Sigmoid colon (tissue), 7 donors: ENCODE measurements at places on chromosomes 1 and 21.

DNA sequence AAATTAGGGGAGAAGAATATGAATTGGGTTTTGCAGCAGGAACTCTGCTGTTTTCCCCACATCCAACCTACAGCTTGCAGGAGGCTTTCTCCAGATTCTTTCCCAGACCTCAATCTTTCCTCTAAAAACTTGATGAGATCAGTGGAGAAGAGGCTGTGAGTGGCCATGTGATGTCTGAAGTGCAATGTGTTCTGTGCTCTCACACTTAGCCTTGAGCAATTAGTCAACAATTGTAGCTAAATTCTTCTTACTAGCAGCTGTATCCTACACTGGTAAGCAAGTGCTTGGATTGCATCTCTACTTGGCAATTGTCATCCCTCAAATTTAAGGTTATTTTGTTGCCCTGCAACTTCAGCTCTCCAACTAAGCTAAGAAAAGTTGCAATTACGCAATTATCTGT, 807.3 kb upstream of the RGS18 start:
- H3K4me3 ChIP-seq, result no peak overlapping the region
- H3K27ac ChIP-seq, result no peak overlapping the region
- H3K36me3 ChIP-seq, result no peaks in the 10 kb centered on the region
- no peaks in the 10 kb centered on the region for H3K27me3 ChIP-seq

GRCh38 chr1:243543501-243543900, 287.7 kb downstream of the SDCCAG8 start:
- no peaks in the 10 kb centered on the region for H3K27me3 ChIP-seq
- H3K27ac ChIP-seq, result no peak overlapping the region
- peaks cover 14% of the 10 kb centered on the region for H3K36me3 ChIP-seq
- no peak overlapping the region for H3K4me3 ChIP-seq

- H3K4me1 ChIP-seq, result no peaks in the 10 kb centered on the region
- no peaks in the 10 kb centered on the region for H3K27me3 ChIP-seq
- H3K27ac ChIP-seq, result no peak overlapping the region
- DNase-seq, result no peak
Measured at GRCh38 chr1:224753491-224753890, 137.4 kb downstream of the CNIH3 start.

DNA sequence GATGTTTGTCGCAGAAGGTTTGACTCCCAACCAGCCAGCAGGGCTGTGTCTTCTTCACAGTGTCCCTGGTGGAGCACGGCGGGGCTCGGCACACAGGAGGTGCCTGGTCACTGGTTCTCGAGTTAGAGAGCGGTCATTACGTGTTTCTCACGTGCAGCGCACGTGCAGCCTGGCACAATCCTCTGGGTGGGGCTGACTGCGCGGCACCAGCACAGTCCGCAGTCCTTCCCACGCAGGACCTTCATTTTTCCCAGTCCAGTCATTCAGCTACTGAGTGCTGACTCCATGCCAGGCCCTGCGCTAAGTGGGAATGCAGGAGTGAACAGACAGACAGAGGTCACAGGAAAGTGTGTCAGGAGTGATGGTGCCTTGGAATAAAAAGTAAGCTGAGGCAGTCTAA, 46.2 kb upstream of the GPR153 start:
- no peak for DNase-seq
- H3K27me3 ChIP-seq, result no peaks in the 10 kb centered on the region
- no peaks in the 10 kb centered on the region for H3K36me3 ChIP-seq
- H3K4me1 ChIP-seq, result no peaks in the 10 kb centered on the region

DNA sequence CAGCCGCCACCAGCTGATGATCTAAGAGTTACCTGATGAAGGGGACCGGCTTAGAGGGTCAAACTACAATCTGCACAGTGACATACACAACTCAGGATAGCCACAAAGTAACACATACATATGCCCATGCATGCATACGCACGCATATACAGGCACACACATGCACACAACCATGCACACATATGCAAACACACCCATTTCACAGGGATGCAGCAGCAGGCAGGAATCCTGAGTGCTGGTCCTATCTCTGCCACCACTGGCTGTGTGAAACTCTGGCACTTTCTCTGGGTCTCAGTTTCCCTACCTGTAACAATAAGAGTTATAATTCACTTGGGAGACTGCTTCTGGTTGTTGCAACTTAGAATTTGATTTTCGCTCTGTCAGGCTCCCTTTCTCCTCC, 520.2 kb downstream of the PTPRU start:
- no peaks in the 10 kb centered on the region for H3K36me3 ChIP-seq
- H3K27ac ChIP-seq, result no peak overlapping the region
- no peak for DNase-seq
- H3K27me3 ChIP-seq, result no peaks in the 10 kb centered on the region
- H3K4me1 ChIP-seq, result no peaks in the 10 kb centered on the region
- no peak overlapping the region for H3K4me3 ChIP-seq

GRCh38 chr21:15408089-15408488, 321.7 kb upstream of the USP25 start:
- DNase-seq, result no peak
- H3K4me3 ChIP-seq, result no peak overlapping the region
- H3K27me3 ChIP-seq, result no peaks in the 10 kb centered on the region
- H3K36me3 ChIP-seq, result no peaks in the 10 kb centered on the region
- H3K27ac ChIP-seq, result no peak overlapping the region

DNA sequence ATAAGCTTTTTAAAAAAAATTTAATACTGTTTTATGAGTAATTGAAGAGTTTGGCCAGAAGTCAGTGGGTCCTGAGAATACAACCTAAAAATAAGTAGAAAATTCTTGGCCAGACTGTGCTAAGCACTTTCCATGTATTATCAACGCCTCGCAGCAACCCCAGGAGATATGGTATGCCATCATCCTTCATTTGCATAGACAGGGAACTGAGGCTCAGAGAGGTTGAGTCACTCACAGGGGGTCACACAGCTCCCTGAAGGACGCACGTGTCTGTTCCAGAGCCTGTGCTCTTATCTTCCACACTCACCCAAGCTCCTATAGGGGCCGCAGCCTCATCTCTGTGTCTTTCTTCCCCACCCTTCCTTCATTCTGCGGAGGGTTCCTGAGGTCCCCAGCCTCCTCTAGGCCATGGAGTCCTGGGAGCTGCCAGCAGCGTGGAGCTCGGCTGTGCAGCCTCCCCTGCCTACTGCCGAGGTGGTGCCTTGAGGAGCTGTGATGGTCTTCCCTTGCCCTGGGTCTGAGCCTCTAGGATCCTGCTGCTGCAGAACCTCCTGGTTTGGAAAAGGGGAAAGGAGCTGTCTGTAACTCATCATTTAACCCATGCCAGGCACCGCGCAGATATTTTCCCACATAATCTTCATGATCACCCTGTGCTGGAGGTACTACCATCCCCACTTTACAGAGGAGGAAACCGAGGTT, 30.3 kb upstream of the ECE1 start:
- H3K36me3 ChIP-seq, result no peaks in the 10 kb centered on the region
- H3K27ac ChIP-seq, result peak overlapping the region; percentile 96
- H3K4me3 ChIP-seq, result no peak overlapping the region
- peak; percentile 65 for DNase-seq

DNA sequence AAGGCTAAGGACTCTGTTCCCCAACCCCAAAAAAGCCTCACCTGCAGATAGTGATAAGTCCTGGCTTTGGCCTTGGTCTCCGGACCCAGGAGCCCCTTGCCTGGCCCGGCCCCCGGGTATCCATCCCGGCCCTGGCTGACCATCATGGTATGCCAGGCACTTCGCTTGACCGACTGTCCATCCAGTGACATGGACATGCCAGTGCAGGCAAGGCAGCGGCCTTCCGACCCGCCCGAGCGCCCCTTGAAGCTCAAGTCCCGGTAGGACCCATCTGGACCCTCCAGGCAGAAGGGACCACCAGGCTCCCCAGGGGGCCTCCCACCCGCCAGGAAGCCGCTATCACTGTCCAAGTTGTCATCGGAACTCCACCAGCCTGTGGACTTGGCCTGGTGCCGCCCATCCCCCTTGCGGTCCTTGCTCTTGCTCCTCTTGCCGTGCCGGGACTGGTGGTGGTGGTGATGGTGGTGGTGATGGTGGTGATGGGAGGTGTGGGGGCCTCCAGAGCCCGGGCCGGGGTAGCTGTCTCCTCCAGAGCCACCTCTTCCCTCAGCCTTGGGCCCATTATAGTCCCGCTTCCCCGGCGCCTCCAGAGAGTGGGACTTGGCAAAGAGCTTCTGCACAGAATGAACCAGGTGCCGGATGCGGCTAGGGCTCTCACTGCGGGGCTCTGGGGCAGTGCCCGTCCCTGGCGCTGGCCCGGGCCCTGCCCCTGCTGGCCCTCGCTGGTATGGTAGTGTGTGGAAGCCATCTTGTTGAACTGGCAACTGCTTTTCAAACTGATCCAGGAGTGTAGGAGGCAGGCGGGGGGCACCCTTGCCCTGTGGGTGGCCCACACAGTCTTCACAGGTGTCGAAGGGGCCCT, 25.0 kb downstream of the DLGAP3 start:
- no peaks in the 10 kb centered on the region for H3K36me3 ChIP-seq
- no peak overlapping the region for H3K27ac ChIP-seq
- H3K27me3 ChIP-seq, result no peaks in the 10 kb centered on the region
- H3K4me1 ChIP-seq, result no peaks in the 10 kb centered on the region
- DNase-seq, result no peak

GRCh38 chr1:48831120-48831978, 54.7 kb upstream of the BEND5 start:
- no peaks in the 10 kb centered on the region for H3K4me1 ChIP-seq
- no peak overlapping the region for H3K27ac ChIP-seq
- H3K36me3 ChIP-seq, result no peaks in the 10 kb centered on the region
- DNase-seq, result no peak
- H3K27me3 ChIP-seq, result no peaks in the 10 kb centered on the region

- H3K27me3 ChIP-seq, result no peaks in the 10 kb centered on the region
- H3K36me3 ChIP-seq, result no peaks in the 10 kb centered on the region
- no peak overlapping the region for H3K27ac ChIP-seq
- H3K4me3 ChIP-seq, result no peak overlapping the region
- H3K4me1 ChIP-seq, result no peaks in the 10 kb centered on the region
Measured at GRCh38 chr1:185363205-185363604, 46.2 kb upstream of the IVNS1ABP start.

DNA sequence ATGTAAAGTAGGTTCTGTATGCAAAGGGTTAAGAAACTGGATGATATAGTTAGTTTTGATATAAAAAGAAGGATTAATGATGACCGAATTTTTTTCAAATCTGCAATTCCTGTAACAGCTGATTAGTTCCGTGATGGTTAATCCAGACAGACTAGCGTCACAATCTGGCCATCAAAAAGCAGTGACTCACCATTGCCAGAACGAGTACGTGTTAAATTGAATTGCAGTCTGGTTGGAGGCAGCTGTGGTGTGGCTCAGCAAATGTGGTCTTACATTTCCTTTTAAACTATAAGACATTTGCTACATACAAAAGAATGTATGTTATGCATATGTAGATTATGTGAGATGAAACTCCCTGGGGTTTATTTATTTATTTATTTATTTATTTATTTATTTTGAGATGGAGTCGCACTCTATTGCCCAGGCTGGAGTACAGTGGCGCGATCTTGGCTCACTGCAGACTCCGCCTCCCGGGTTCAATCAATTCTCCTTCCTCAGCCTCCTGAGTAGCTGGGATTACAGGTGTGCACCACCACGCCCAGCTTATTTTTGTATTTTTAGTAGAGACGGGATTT, 139.8 kb downstream of the RYR2 start:
- no peaks in the 10 kb centered on the region for H3K27me3 ChIP-seq
- peaks cover 14% of the 10 kb centered on the region for H3K4me1 ChIP-seq
- no peaks in the 10 kb centered on the region for H3K36me3 ChIP-seq

DNA sequence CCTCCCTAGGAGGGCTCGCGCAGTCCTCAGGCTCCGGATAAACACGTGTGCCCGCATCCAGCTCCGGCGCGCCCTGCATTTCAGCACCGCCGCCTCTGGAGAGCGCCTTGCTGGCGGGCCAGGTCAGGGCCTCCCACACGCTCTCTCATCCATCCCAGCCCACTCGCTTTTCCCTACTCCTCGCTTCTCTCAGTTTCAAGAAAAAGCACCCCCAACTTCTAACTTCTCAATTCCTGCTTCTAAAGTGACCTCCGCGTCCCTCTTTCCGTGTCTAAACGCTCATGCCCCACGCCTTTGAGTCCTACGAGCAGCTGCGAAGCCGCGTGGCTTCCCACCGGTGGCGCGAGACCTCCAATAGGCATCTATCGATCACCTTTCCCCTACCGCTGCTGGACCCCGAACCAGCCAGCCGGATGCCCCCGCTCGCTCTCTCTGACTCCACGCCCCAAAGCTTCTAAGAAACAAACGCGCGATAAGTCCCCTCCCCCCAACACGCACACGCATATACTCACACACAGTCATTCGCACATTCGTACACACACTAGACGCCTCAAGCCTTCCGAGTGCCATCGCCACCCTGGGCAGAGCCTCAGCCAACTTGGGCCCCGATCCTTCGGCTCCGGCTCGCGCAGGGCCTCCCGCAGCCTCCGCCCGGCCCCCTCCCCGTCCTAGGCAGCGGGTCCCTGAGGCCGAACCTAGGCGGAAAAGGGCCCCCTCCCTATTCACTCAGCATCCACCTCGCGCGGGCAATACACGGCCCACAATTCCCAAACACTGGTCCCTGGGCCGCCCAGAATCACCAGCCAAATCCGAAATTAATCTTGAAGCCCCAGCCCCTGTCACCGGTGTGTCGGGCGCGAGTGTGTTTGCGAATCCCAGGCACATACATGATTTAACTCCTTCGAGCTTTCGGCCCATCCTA, 1.1 kb downstream of the NMNAT2 start:
- H3K36me3 ChIP-seq, result no peaks in the 10 kb centered on the region
- H3K4me1 ChIP-seq, result peaks cover 21% of the 10 kb centered on the region
- DNase-seq, result peak; percentile 78
- H3K27ac ChIP-seq, result no peak overlapping the region
- H3K27me3 ChIP-seq, result peaks cover 31% of the 10 kb centered on the region

- DNase-seq, result no peak
- H3K27ac ChIP-seq, result no peak overlapping the region
- no peak overlapping the region for H3K4me3 ChIP-seq
- H3K27me3 ChIP-seq, result peaks cover 17% of the 10 kb centered on the region
- H3K36me3 ChIP-seq, result no peaks in the 10 kb centered on the region
- H3K4me1 ChIP-seq, result peaks cover 10% of the 10 kb centered on the region
Measured at GRCh38 chr1:31780632-31781031, 16.5 kb upstream of the ADGRB2 start.

- DNase-seq, result no peak
- no peaks in the 10 kb centered on the region for H3K4me1 ChIP-seq
- H3K27me3 ChIP-seq, result no peaks in the 10 kb centered on the region
- H3K27ac ChIP-seq, result no peak overlapping the region
- H3K36me3 ChIP-seq, result no peaks in the 10 kb centered on the region
- no peak overlapping the region for H3K4me3 ChIP-seq
Measured at GRCh38 chr21:35303085-35303484, 254.0 kb upstream of the RUNX1 start.

DNA sequence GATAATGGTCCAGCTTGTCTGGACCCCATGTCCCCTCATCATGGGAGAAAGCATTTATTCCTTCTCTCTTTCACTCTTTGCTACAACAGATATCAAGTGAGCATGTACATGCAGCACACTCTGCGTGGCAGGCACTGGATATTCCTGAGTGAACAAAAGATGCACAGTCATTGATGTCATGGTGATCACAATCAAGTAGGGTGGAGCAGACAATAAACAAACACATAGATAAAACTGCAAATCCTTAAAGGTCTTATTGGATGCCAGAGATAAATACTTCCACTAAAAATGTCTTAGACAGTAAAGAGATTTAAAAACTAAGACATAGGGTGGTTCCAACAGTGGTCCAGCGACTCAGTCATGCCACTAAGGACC, 178.0 kb downstream of the ZC3H11B start:
- H3K4me3 ChIP-seq, result no peak overlapping the region
- DNase-seq, result no peak
- no peaks in the 10 kb centered on the region for H3K4me1 ChIP-seq
- H3K36me3 ChIP-seq, result no peaks in the 10 kb centered on the region

- H3K36me3 ChIP-seq, result no peaks in the 10 kb centered on the region
- no peaks in the 10 kb centered on the region for H3K27me3 ChIP-seq
- peaks cover 8% of the 10 kb centered on the region for H3K4me1 ChIP-seq
- H3K4me3 ChIP-seq, result peak overlapping the region; percentile 40
Measured at GRCh38 chr21:16536140-16536539, 806.4 kb downstream of the USP25 start.
